ENCODE measurements at places on chromosomes 13 and 19. TPM values are rescaled to one million over a fixed set of nuclear protein-coding genes. Genes with fewer than 3 reads are reported as not detected.

RASGRP4 gene
- polyA plus RNA-seq, result not detected

TUBB4A gene
- polyA plus RNA-seq, result 7.3 TPM

DNA sequence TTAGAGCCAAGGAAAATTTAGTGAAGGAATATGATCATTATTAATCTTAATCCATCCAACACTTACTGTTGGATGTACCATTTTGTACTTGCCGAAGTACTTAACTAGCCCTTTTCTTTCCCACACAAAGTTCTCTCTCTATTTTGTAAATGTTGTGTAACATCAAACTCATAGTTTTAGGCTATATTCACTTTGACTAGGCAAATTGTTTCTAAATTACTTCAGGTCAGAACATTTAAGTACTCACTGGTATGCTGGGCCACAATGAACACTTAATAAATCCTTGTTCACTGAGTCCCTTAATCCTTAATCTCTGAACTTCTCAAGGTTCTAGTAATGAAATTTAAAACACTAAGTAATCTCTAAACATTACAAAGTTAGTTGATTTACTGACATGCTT is 49.3 kb upstream of the EEF1AKMT1 start:
- DNase-seq, result no peak

ZNF682 gene
- polyA plus RNA-seq, result 6.9 TPM

ZNF547 gene
- 1.8 TPM for polyA plus RNA-seq

PPM1N gene
- polyA plus RNA-seq, result 0.59 TPM

PRSS57 gene
- not detected for polyA plus RNA-seq

- no peak for DNase-seq
Measured at GRCh38 chr13:58953638-58954037, 1210.1 kb downstream of the DIAPH3 start.

CPAMD8 gene
- polyA plus RNA-seq, result 8.7 TPM

DNA sequence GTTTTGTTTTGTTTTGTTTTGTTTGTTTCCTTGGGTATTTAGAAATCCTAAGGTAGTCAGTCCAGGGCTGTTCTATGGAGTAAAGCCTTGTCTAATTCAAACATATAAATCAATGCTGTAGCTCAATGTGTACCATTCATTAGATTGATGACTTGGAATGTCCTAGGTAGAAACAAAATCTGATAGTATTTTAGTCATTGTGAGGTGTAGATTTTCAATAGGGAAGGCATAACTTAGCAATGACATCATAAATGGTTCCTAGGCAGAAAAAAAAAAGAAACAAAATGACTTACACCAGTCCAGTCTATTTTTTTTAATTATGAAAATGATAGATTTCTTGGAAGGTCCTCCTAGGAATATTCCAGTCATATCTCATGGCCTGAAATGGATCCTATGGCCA is 189.9 kb downstream of the SPRY2 start:
- no peak for DNase-seq

SMAD9 gene
- 4.1 TPM for polyA plus RNA-seq

GGN gene
- polyA plus RNA-seq, result 1.1 TPM

FAM216B gene
- 2.2 TPM for polyA plus RNA-seq

- DNase-seq, result no peak
Measured at GRCh38 chr13:75666646-75667351, 30.7 kb downstream of the LMO7 start.

DNA sequence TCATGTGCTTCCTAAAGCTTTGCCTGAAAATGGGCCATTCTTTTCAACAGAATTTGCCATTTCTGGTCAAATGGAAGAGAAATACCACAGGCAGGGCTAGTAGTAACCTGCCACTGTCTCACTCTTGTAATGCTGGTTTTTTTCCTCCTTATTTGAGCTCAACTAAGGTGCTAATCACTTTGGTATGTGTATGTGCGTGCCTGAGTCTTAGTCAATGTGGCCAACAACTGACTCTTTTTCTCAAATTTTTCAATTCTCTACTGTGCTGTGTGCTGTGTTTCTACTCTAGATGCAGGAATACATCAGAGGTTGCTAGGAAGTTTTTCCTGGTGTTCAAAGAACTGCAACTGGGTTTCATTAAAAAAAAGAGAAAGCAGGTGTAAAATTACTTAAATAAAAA is 870.2 kb downstream of the EFNB2 start:
- no peak for DNase-seq
